Activated CD4-positive, alpha-beta memory T cell treated with anti-CD3 and anti-CD28 coated beads for 36 hours (primary cell): ENCODE measurements at places on chromosomes 5 and 9. TPM values are rescaled to one million over a fixed set of nuclear protein-coding genes. Genes with fewer than 3 reads are reported as not detected.

The INSL6 gene
- not detected for total RNA-seq

The PTGR1 gene
- total RNA-seq: 4.8 TPM

The EQTN gene
- total RNA-seq: not detected

The SELENOP gene
- not detected for total RNA-seq

The PDE8B gene
- total RNA-seq: not detected

The UNC5A gene
- total RNA-seq: not detected

The HAVCR1 gene
- total RNA-seq: 0.40 TPM

The MELK gene
- 69.6 TPM for total RNA-seq

The TNC gene
- 1.2 TPM for total RNA-seq

The TMEM171 gene
- total RNA-seq: not detected

The PTTG1 gene
- 236 TPM for total RNA-seq

The STC2 gene
- 13.7 TPM for total RNA-seq

The HMCN2 gene
- not detected for total RNA-seq

The ANKRD55 gene
- total RNA-seq: 2.6 TPM

The NOL6 gene
- 38.1 TPM for total RNA-seq

The CCL27 gene
- total RNA-seq: 0.80 TPM

The PPIC gene
- not detected for total RNA-seq

The TBC1D2 gene
- 5.3 TPM for total RNA-seq

The LPAR1 gene
- not detected for total RNA-seq
